ENCODE measurements at places on chromosomes 3 and 15.

- DNase-seq, result no peak
Observed at GRCh38 chr3:49313896-49314688, 25.8 kb downstream of the USP4 start.

DNA sequence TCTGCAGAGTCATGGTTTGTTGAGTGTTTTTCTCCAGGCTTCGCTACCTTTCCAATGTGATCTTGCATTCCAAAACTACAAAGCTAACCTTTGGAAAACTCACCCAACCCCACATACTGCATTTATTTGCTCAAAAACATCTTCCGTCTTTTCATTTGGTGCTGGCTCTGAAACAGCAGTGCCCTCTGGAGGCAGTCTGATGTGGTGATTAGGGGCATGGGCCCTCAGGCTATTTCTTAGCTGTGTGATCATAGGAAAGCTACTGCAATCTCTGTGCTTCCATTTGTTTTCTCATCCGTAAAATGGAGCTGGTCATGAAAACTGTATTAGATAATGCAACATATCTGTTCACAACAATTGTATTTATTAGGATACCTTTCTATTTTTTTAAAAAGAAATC, 47.0 kb downstream of the MTHFS start:
- DNase-seq, result peak; percentile 56

DNA sequence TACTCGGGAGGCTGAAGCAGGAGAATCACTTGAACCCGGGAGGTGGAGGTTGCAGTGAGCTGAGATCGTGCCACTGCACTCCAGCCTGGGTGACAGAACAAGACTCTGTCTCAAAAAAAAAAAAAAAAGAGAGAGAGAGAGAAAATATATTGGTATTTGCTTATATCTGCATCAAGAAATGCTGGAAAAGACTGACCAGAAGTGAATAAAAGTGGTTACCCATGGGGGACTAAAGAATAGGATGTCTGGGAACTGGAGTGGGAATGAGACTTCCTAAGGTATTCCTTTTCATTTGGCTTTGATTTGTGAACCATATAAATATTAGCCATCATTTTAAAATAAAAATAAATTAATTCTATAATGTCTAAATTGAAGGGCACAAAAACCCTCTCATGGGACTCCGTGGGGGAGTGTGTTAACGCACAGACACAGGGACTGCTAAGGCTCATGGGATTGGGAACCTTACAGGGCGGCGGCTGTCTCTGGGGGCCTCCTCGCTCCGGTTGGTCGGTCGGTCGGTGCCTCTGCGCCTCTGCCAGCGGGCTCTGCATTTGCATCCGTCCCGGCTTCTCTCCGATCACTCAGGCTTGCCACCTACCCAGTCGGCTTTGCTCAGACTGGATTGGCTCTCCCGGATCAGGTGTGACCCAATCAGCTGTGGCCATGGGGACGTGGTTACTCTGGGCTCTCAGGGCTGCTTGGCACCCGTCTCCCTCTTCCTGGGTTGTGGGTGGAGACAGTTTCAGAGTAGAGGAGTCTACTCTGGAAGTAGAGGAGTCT, 12.7 kb upstream of the TSPAN3 start:
- DNase-seq, result no peak

DNA sequence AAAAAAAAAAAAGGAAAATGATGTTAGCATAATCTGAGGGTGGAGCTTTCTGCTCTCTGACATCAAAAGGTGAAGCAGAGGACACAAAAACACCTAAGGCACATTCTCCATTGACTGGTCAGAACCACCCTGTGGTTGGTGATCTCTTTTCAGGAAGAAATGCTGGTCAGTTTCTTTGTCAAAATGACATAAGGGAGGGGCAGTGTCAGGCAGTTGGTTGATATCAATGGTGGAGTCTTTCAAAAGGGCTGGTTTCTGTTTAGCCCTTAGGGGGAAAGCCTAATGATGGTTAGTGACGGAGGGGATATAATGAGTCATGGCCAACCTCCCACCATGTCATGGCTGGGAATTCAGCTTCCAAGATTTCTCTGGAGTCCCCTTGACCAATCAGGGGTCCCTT, 185.9 kb upstream of the GBE1 start:
- peak; percentile 21 for DNase-seq

DNA sequence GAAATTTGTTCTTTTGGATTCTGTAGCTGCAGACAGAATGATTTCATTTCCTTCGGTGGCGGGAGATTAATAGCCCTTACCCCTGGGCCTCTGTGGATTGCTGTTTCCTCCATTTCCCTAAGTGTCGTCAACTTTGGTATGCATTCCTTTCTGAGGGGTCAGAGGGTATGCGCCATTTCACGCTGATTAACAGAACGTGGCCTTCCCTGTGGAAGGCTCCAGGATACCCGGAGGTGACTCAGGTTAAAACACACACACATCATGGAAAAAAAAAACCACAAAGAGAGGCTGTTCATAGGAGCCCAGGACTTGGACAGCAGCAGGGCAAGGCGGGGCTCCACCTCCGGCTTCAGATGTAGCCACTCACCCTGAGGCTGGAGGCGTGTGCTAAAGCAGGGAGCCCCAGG, 51.9 kb downstream of the EPHB1 start:
- DNase-seq, result peak; percentile 98

DNA sequence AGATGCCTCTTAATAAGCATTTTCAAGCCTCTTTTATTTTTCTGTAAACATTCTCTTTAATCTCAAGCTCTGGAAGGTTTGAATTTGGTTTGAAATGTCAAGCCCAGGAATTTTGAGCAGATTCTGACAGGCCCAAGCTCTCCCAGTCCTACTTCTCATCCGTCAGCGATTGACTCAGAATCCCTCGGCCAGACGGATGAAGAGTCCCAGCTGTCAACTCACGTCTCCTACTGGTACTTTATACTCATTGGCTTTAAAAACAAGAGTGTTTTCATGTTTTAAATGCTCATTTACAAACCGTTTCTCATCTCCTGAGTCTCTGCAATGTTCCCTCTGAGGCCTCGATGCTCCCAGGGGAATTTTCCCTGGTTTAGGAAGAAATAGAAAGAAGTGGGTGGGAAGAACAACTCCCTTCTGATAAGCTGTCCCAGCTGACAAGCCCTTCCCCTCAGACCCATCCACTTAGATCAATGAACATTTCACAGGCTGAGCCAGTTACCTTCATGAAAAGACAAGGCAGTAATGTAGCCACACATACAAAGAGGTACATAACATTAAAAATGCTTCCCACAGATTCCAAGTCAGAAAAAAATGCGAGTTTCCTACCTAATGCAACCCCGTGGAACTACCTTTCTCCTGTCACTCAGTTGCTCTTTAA, 478.2 kb upstream of the DPH6 start:
- DNase-seq, result no peak

- DNase-seq, result no peak
Observed at GRCh38 chr15:92005154-92005553, 151.6 kb downstream of the SLCO3A1 start.

DNA sequence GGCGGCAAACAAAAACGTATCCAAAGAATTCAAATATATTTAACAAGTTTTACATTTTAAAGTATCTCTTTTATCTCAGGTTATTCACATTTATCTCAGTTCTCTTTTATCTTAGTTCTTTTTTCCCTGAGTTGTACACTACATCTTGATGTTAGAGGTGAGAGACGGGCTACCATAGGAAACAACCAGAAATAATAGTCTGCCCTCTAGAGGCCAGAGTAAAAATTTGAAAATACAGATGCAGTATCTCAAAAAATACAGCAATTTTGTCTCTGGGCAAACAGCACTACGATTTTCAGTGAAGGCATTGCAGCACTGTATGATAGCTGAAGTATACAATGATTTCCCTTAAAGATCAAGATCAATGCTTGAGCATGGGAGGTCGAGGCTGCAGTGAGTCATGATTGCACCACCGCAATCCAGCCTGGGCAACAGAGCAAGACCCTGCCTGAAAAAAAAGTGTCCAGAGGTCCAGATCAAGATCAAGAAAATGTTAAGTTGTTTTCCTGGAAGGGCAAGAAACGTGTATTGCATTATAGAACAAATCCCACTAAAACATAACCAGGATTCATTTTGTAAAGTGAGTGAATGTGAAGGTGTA, 82.6 kb upstream of the ATP11B start:
- DNase-seq, result peak; percentile 56

DNA sequence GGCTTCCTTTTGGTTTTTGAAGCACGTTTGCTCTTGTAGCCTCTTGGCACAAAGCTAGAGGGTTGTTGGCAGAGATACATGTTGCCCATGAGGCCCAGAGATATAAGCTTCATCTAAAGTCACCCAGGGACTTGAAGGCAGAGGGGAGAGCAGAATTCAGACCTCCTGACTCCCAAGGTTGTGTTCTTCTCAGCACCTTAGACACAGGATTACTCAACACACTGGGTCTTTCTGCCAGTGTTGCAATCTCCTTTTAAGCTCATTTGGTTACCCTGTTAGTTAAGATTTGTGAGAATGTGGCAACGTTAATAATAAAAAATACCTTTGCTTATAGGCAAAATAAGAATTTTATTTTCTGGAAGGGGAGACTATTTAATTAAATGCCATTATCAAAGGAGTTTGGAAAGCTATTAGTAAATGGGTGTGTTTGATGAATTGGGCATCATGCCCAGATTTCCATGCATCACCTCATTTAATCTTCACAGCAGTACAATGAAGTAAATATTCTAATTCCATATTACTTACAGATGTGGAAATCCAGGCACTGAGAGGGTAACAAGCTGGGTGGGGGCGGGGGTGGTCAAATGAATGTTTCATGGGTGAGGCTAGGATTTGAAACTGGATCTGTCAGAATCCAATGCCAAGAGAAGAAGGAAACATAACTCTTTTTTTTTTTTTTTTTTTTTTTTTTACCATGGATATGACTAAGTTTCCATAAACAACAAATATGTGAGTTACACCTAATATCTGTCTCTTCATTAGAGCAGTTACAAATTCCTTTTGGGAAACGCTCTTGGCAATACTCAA, 183.3 kb downstream of the NR1D2 start:
- DNase-seq, result peak; percentile 15

DNA sequence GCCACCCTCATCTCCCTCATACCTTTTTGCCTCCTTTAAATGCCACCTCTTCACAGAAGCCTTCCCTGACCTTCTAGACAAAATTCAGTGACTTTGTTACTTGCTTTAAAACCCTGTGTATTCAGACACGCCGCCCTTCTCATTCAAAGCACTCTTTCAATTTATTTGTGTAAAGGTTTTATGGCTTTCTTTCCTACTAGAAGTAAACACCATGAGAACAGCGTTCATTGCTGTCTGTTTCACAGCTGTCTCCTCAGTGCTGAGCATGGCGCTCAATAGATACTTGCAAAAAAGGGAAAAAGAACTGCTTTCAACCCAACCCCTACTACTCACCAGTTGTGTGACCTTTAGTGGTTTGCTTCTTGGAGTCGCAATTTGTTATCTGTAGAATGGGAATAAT, 17.0 kb downstream of the ATXN7 start:
- no peak for DNase-seq

GRCh38 chr3:182618981-182619591, 174.2 kb upstream of the ATP11B start:
- peak; percentile 55 for DNase-seq

- peak; percentile 87 for DNase-seq
Observed at GRCh38 chr3:112770032-112770626, 76.5 kb downstream of the CD200R1L start.

GRCh38 chr3:14391033-14391432, 11.4 kb upstream of the SLC6A6 start:
- peak; percentile 36 for DNase-seq

DNA sequence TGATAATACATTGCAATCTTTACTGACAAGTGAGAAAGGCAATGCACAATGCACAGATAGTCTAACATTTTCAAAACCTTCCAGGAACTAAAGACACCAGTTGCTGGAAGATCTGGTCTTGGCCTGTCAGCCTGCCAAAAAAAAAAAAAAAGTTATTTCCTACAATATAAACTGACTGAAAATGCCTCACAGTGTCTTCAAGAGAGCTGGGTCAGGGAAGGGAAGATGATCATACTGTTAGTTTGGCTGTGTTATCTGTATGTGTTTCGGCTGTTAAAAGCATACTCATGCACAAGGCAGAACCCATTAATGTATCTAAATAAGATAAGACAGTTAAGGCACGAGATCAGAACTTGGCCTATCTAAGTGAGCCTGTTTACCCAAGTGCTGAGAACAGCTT, 673.4 kb downstream of the MECOM start:
- DNase-seq, result no peak

DNA sequence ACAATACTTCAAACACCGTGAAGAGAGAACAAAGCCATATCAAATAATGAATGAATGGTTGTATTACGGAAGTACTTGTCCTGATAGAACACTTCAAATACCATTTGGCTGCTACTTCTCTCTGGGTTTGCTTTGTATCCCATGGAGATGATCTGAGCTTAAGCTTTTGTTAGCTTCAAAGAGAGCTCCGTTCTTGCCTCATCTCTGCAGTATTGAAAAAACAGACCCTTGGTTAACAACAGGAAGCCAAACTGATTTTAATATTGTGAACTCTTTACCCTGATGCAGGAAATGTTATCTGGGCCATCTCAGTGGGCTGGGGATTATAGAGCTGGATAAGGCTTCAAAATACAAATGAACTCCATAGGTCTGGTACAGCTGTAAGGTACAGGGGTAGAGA, 101.0 kb downstream of the CHL1 start:
- no peak for DNase-seq

DNA sequence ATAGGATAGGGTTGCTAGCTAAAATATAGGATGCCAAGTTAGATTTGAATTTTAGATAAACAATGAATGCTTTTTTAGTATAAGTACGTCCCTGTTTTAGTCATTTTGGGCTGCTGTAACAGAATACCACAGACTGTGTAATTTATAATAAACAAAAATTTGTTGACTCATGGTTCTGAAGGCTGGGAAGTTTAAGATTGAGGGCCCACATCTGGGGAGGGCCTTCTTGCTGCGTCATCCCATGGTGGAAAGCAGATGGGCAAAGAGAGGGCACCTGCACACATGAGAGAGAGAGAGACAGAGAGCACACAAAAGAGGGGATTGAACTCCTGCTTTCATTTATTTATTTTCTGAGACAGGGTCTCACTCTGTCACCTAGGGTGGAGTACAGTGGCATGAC, 246.5 kb downstream of the EPHB1 start:
- DNase-seq, result peak; percentile 15

DNA sequence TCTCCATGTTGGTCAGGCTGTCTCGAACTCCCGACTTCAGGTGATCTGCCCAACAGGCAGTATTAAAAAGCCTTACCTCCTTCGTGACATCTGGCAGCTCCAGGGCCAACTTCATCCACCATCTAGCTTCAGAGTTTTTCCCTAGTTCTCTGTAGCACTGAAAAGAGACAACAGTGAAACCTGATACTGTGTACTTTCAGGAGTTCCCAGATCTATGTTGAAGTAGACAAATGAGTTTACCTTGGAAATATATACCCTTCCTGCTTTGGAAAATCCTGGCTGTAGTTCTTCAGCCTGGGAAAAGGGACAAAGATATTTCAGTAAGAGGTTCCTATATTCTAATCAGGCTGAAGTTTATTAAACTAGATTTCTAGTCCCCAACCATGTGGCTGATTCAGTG, 18.0 kb downstream of the RMDN3 start:
- no peak for DNase-seq

- DNase-seq, result no peak
Observed at GRCh38 chr3:142623194-142623593, 27.0 kb downstream of the PLS1 start.

- no peak for DNase-seq
Observed at GRCh38 chr15:54374184-54374952, 396.1 kb downstream of the UNC13C start.

- DNase-seq, result no peak
Observed at GRCh38 chr3:101851850-101852714, 2.8 kb downstream of the NFKBIZ start.

Measured in ELR (cell line).